Activated T-cell treated with anti-CD3 and anti-CD28 coated beads, Interleukin-2, amount 50 U/mL, for 72 hours (primary cell): ENCODE measurements at places on chromosomes 2 and 18. TPM values are rescaled to one million over a fixed set of nuclear protein-coding genes. Genes with fewer than 3 reads are reported as not detected.

The ZSWIM2 gene
- total RNA-seq = not detected

The REG3G gene
- total RNA-seq = not detected

The MARCO gene
- not detected for total RNA-seq

The POU3F3 gene
- total RNA-seq = not detected

The ZNF892 gene
- total RNA-seq = 7.2 TPM

The GATA6 gene
- 0.43 TPM for total RNA-seq

The CCDC74B gene
- 2.2 TPM for total RNA-seq

The CYTIP gene
- 460 TPM for total RNA-seq

The TBR1 gene
- 0.05 TPM for total RNA-seq
